ENCODE measurements at places on chromosomes 4 and X. TPM values are rescaled to one million over a fixed set of nuclear protein-coding genes. Genes with fewer than 3 reads are reported as not detected.

The RAPGEF2 gene
- 25.4 TPM for total RNA-seq

The ANXA5 gene
- 872 TPM for total RNA-seq

The GPR34 gene
- not detected for total RNA-seq

The PLXNB3 gene
- total RNA-seq, result 4.4 TPM

The SLC34A2 gene
- total RNA-seq, result not detected

The PPEF1 gene
- not detected for total RNA-seq

The ARMCX1 gene
- total RNA-seq, result 57.0 TPM

The GATB gene
- 20.6 TPM for total RNA-seq

The FRMD7 gene
- total RNA-seq, result under 0.01 TPM

The TRIM75 gene
- not detected for total RNA-seq
